ENCODE measurements at places on chromosomes 1 and 21.
A peak's percentile ranks its signal among the peaks of the same experiment; 100 is the strongest.

- DNase-seq: no peak
Measured at GRCh38 chr1:83996191-83996590, 2.7 kb downstream of the TTLL7 start.

- DNase-seq: no peak
Measured at GRCh38 chr1:35441926-35442579, 115.2 kb downstream of the KIAA0319L start.

DNA sequence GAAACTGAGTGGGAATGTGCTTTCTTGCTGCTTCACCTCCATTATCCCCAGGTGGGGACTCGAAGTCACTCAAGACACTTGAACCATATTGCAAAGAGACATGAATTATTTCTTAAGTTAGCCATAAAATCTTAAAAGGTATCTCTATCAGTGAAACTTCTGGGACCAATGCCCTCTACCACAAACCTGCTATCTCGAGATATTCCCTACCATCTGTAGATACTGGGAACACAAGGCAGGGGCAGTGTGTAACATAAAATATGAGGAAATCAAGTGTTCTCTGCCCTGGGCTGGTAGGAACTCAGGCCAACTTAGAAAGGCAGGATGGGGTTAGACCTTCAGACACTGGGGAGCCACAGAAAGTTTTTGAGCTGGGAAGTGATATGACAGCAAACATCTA, 1.3 kb upstream of the CD58 start:
- no peak for DNase-seq

- DNase-seq: no peak
Measured at GRCh38 chr1:6325482-6325881, 64.6 kb upstream of the GPR153 start.

DNA sequence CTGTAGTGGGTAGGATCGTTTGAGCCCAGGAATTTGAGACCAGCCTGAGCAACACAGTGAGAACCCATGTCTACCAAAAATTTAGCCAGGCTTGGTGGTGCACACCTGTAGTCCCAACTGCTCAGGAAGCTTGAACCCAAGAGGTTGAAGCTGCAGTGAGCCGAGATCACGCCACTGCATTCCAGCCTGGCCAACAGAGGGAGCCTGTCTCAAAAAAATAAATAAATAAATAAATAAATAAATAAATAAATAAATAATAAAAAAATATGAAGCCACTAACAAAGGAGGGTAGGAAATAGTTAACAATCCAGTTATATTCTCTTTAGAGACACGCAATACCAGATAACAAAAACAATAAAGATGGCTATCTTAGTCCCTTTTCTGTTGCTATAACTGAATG, 11.9 kb upstream of the CBR3 start:
- DNase-seq: no peak

DNA sequence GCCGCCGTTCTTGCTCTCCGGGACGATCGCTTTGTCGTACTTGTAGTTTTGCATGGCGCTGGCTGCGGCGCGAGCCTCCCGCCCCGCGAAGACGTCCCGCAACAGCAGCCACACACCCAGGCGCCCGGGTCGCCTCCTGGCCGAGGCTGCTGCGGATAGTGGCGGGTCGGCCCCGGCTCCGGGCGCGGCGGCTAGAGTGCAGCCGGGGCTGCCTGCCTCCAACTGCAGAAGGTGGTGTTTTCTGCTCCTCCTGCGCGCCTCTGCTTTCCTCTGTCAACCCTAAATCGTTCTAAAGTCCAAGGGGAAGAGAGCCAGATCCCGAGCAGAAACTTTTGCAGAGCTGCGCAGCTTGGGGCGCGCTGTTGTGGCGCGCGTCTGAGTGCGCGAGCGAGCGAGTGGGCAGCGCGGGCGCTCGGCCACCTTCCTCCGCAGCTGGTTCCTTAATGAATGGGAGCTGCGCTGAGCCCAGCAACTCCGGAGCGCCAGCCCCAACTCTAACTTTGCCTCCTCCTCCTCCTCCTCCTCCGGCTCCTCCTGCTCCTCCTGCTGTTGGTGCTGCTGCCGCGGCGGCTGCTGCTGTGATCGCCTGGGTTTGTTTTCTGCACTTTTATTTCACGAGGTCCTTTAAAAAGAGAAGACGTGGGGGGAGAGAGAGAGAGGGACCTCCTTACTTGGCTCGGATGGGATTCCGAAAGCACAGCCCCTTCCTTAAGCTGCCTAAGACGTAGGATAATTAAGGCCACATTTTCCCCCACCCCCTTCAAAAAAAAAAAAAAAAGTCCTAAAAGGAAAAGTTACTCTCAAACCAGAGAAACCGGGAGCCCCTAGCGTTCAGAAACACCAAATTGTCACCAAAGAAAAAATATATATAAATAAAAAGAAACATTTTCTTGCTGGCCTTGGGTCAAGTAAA, at the start of gene PLPP3:
Gene PLPP3, minus strand, starts transcription at position 601 of the 913 bp plus-strand sequence. Its CDS starts 547 bp downstream, at position 54.
- peak; percentile 23 for DNase-seq

- no peak for DNase-seq
Measured at GRCh38 chr1:212173567-212173966, 111.6 kb upstream of the PPP2R5A start.

- no peak for DNase-seq
Measured at GRCh38 chr1:21834666-21835065, 22.6 kb downstream of the LDLRAD2 start.

- DNase-seq: peak; percentile 92
Measured at GRCh38 chr1:108590957-108591356, 31.1 kb downstream of the EEIG2 start.

- no peak for DNase-seq
Measured at GRCh38 chr1:222123111-222123510, 381.2 kb upstream of the DUSP10 start.

DNA sequence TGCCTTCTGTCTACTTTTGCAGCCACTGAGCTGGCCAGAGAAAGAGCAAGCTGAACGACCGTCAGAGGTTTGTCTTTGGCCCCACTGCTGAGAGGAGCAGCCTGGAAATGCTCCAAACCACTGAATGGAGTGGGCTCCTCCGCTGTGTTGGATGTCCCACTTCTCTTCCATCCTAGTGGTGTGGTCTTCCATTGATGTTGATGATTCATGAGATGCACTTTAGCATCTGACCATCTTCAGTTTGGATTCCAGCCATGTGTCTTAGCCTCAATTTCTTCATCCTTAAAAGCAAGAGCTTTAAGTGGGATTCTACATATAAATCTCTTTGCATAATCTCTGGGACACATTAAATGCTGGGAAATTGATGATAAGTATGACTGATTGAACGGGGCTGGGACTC, 276.9 kb downstream of the SIPA1L2 start:
- no peak for DNase-seq
